AG09319 (cell line): ENCODE measurements at places on chromosomes 2 and 18.

GRCh38 chr18:2692508-2692907 is 37.0 kb downstream of the SMCHD1 start:
- no peak for DNase-seq

DNA sequence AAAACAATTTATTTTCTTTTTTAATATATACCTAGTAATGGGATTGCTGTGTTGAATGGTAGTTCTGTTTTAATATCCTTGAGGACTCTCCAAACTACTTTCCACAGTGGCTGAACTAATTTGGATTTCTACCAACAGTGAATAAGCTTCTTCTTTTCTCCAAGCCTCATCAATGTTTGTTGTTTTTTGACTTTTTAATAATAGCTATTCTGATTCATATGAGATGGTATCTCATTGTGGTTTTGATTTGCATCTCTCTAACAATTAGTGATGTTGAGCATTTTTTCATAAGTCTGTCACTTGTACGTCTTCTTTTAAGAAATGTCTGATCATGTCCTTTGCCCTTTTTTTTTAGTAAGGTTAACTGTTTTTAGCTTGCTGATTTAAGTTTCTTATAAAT is 863.3 kb downstream of the CNTNAP5 start:
- no peak for DNase-seq

- DNase-seq, result no peak
Measured at GRCh38 chr2:55883357-55883756, 40.2 kb downstream of the EFEMP1 start.

DNA sequence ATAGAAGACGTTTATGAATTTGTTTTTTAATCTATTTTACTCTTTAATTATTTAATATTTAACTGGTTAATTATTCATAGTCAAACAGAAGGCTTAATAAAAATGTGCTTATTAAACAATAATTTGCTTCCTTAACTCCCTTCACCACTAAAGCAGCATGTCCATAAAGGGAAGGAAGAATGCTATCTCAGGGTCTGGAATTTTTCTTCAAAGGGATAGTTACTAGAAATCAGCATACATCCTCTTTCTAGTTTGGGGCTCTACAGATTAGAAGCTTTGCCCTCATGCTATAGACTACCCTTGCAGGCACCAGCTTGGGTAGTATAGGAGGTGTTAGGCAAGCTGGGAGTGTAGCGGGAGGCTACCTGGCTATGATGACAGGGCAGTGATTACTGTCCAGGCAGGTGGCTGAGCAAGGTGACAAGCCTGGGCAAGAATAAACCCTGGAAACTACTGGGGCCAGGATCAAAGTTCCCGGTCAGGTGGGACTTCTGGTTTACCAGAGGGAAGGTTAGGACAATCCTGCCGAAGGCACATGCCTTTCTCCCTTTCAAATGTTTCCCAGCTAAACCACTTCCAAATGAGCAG is 276.0 kb upstream of the REV1 start:
- no peak for DNase-seq

DNA sequence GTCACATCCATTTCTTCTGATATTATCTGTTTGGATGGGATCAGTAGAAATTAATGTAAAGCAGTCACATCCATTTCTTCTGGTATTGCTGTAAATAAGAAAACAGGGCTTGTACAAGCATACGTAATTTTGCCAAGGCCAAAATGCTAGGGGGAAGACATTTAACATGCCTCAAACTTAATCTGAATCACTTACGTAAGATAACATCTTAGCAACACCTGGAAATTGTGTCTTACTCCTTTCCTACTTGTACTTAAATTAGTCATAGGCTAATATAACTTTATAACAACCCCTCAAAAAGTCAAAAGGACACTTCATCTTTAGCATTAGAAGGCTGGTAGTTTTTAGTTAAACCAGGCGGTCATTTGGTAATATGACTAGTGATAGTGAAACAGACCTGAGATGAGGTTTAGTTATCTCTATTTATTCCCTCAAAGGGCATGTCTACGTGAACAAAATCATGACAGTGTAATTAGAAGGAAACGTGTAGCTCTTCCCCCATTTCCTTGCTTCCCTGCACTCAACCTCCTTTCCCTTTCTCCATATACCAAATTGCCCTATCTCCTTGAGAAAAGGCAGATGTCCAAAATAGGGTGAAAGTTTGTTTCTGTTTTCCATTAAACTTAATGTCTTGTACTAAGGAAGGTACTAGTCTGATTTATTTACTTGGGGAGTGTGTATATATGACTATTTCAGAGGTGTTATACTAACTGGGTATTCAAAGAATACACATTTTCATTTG is 99.3 kb upstream of the FZD5 start:
- DNase-seq, result no peak
